ENCODE measurements at places on chromosomes 5 and 9. TPM values are rescaled to one million over a fixed set of nuclear protein-coding genes. Genes with fewer than 3 reads are reported as not detected.

DNA sequence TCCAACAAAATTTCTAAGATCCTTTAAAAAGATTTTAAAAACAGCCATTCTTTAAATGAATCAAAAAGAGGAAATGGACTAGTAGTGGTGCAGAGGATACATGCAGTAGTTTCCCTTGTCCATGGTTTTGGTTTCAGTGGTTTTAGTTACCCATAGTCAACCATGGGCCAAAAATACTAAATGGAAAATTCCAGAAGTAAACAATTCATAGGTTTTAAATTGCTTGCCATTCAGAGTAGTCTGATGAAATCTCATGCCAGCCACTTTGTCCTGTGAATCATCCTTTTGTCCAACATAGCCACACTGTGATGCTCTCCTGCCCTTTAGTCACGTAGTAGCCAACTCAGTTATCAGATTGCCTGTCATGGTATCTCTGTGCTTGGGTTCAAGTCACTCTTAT is 286.1 kb downstream of the ANXA1 start:
- DNase-seq: no peak

- no peak for DNase-seq
Observed at GRCh38 chr9:6552498-6553121, 92.9 kb downstream of the GLDC start.

- no peak for DNase-seq
Observed at GRCh38 chr5:89395111-89395510, 512.1 kb upstream of the MEF2C start.

GRCh38 chr9:82781921-82782392 is 281.0 kb downstream of the RASEF start:
- DNase-seq: no peak

- DNase-seq: no peak
Observed at GRCh38 chr9:133239533-133240090, 30.6 kb upstream of the OBP2B start.

- DNase-seq: peak; percentile 80
Observed at GRCh38 chr9:90107040-90107725, 502.4 kb downstream of the GADD45G start.

DNA sequence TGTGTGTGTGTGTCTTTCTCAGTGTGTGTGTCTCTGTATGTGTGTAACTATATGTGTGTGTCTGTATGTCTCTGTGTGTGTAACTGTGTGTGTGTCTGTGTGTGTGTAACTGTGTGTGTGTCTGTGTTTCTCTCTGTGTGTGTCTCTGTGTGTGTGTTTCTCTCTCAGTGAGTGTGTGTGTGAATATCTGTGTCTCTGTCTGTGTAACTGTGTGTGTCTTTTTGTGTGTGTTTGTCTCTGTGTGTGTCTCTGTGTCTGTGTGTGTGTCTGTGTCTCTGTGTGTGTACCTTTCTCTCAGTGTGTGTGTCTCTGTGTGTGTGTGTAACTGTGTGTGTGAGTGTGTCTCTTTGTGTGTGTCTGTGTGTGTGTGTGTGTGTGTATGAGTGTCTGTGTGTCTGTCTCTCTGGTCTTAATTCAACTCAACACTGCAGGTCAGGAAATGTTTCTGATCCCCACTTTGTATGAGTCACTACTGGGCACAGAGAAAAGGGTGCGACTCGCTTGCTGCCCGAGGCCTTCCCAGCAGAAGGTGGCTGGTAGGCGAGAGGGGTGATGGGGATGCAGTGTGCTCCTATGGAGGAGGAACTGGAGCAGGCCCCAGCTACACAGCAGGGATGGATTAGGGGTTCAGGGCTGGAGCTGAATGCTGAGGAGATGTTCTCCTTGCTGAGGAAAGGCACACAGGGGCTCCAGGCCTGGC is 52.1 kb downstream of the NSG2 start:
- DNase-seq: no peak

GRCh38 chr5:78511121-78511906 is 137.3 kb downstream of the LHFPL2 start:
- no peak for DNase-seq

GRCh38 chr9:12702160-12702758 is 9.1 kb downstream of the TYRP1 start:
- peak; percentile 25 for DNase-seq

Gene LCN15
- total RNA-seq: not detected

Gene PCDHA11
- 1.8 TPM for total RNA-seq

All from thyroid gland (tissue), 4 donors.